ENCODE measurements at places on chromosomes 7 and 10.

DNA sequence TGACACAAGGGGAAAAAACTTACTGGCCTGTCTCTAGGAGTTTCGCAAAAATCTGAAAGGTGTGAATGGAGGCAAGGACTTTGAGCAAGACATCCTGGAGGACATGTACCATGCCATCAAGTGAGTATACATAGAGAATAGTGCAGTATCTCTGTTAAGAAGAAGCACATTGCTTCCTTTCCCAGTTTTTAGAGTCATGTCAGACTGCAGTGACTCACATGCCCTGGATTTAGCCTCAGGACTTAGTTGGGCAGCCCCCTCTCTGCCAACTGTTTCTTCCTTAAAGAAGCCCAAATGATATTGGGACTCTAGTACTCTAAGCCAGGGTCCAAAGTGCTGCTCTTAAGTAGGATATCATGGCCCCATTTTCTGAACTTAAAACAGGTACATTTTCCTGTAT, 28.1 kb upstream of the NFKB2 start:
- no peak for DNase-seq

DNA sequence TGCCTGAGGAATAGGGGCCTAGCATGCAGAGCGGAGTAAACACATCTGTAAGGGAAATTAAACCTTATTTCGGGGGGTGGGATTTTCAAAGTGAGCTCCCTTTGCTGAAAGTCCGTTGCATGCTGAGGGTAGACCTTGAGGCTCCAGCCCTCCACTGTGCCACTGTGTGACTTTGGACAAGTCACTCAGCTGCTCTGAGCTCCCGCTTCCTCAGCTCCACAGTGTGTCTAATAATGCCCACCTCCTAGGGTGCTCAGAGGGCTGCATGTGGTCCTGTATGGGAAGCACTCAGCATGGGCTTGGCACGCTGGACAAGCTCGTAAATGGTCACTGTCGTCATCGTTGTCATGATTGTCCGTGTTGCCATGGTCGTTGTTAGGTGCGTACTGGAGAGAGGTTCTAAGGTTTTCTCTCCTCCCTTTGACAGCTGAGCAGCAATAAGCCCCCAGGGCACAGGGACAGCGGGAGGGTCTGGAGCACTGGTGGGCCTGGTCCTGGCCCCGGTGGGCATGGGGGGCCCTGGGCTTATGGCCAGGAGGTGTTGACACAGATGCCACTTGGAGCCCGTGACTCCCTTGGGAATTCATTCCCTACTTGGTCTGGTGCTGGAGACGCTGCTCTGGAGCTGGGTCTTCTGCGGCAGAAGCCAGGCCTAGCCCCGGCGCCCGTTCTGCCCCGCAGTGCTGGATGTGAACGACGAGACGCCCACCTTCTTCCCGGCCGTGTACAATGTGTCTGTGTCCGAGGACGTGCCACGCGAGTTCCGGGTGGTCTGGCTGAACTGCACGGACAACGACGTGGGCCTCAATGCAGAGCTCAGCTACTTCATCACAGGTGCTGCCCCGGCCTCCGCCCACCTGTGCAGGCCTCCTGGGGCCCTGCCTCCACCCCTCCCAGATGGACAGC, 13.1 kb downstream of the C10orf105 start:
- no peak for DNase-seq

GRCh38 chr7:66556549-66557213, 72.0 kb upstream of the KCTD7 start:
- DNase-seq, result no peak

DNA sequence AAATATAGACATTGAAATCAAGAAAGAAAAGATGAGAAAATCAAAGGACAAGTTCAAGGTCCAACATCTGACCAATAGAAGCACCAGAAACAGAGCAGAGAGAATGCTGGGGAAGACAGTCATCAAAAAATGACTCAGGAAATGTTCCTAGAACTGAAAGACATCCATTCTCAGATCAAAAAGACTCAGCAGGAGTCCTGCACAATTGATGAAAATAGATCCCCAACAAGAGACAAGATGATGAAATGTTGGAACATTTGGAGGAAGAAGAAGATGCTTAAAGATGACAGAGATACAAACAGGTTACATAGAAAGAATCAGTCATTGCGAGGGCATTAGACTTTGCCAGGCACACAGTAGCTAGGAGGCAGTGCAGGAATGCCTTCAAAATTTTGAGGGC, 30.0 kb upstream of the EIF5AL1 start:
- DNase-seq, result no peak

- no peak for DNase-seq
Measured at GRCh38 chr10:63267414-63268148, 134.5 kb downstream of the NRBF2 start.

- DNase-seq, result no peak
Measured at GRCh38 chr10:14742382-14742781, 32.3 kb downstream of the FAM107B start.

GRCh38 chr7:148266795-148267194, 323.8 kb upstream of the C7orf33 start:
- no peak for DNase-seq

DNA sequence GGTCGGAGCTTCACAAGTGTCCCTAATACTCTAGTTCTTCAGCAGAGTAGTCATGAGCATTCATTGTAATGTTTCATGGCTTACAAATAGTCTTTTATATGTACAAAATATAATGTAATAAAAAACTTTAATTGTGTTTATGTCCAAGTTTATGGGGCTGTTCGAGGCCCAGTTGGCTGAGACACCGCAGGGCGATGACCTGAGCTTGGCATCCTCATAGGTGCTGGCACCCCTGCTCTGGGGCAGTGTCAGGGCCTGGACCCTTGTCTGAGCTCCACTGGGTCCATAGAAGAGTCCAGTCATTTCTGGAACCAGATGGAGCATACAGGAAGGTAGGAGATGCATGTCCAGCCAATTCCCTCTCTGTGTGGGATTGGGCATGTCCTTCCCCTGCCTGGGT, 12.9 kb upstream of the ZMIZ1 start:
- DNase-seq, result no peak

DNA sequence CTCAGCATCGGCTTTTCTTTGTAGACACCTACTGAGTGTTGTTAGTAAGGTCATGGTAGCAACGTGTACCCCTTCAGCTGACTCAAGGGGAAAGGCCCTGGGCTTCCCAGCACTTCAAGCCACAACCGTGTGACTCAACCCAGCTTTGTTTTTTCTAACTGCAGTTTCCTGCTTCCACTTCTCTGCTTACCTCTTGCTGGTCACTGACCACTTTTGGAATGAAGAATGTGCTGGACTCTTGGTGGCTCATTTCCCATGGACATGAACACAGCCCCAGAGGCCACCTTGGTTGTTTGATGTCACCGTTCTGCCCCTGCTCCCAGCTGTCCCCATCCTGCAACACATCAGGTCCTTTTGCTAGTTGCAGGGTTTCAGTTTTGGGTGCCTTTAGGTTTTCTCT, 69.5 kb upstream of the ZNF438 start:
- peak; percentile 37 for DNase-seq

- DNase-seq, result no peak
Measured at GRCh38 chr7:136857573-136857972, 10.9 kb upstream of the CHRM2 start.

DNA sequence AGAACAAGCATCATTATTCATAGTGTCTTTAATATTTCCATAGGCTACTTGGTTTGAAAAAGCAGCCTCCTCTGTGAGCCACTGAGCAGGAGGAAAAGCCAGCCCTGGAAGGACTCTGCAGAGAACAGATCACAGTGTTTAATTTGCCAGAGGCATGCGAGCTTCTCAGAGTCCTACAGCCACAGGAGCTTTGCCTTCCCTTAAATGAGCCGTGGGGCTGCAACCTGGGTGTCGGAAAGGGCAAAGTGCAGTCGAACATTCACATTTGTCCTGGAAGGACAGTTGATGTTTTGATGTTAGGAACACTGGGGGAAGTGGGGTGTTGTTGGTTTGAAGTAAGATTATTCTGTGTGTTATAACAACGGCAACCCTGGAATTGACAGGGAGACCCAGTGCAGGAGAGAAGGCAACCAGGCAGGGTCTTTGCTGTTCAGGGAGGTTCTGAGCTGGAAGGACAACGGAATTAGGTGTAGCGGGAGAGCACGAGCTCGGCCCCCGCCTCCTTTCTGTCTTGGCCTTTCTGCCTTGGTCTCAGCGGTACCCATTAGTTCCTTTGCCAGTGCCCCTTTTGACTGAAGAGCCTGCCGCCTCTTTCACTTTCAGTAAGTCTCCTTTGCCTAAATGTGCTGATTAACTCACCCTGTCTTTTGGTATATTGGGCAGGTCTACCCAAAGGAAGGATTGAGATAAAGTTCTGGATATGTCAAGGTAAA, 192.3 kb upstream of the PITRM1 start:
- DNase-seq, result no peak

- DNase-seq, result peak; percentile 24
Measured at GRCh38 chr7:43758029-43758821, at the start of gene BLVRA. Gene BLVRA, plus strand, starts transcription at chr7:43758680. Its CDS starts 12,479 bp downstream, at chr7:43771159.

DNA sequence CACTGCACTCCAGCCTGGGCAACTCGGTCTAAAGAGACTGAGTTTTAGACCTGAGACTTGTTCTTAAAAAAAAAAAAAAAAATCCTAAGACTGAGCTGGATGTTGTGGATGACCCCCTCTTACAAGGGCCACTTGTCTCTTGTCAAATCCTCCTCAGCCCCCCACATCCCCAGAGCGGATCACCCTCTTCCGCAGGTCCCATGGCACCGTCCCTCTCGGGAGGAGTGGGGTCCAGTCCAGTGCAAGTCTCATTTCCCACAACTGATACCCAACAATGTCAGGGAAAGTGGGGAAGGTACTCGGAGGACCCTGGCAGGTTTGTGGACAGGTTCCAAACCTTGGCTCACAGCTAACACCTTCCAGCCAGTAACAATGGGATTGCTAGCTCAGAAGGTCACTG, 100.3 kb downstream of the ELFN1 start:
- DNase-seq, result no peak

GRCh38 chr7:128084896-128085608, 53.8 kb upstream of the LRRC4 start:
- DNase-seq, result no peak

DNA sequence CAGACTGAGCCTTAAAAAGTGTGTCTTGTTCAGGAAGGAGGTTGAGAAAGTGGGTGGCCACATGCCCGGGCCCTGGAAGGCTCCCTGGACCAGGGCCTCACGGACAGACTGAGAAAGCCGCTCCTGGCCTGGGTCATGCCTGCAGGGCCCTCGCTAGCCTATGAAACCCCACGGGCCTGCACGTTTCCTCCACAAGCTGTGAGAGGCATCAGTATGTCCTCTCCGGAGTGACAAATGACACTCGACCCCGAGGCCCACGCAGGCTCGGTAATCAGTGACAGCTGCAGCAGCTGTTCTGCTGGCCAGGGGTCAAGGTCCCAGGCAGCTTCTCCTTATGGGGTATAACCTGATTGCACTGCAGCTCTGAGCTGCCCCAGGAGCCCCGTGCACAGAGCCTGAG, 47.6 kb downstream of the ASB13 start:
- no peak for DNase-seq

DNA sequence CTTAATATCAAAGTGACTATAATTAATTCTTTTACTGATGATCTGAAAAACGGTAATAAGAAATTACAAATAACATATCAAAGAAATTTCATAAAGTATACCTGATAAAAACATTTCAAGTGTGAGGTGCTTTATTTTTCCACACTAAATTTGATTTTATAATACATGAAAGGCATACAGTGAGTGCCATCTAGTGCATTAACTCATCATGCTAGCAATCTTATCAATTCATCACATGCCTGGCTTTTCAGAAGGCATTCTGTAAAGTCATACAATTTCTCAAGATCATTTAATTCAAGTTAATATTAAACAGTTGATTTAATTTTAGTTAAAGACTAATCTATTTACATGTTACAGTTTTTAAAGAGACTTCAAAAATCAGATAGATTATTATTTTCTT, 1020.9 kb downstream of the GATA3 start:
- DNase-seq, result no peak

Data from stimulated activated CD4-positive, alpha-beta T cell treated with anti-CD3 and anti-CD28 coated beads, TNF-alpha, amount 100 ng/mL, for 1 hour (primary cell).